CD4-positive, alpha-beta T cell treated with Interleukin-15 for 4 hours (primary cell): ENCODE measurements at places on chromosomes 3 and 15.

DNA sequence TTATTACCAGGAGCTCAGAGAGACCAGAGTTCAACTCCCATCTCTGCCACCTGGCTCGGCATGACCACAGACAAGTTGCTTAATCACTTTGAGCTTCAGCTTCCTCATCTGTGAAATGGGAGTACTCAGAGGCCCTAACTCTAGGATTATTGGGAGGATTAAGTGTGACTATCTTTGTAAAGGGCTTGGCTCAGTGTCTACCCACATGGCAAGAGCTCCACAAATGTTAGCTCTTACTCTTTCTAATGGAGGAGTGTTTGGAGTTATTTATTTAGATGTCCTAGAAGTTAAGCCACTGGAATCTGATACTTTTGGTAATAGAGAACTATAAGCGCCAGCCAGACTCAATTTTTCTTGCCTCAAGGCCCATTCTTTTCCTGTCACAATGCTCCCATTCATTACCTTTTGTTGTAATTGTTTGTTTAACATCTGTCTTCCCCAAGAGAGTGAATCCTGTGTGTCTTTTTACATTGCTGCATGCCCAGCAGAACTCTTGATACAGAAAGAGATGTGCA is 12.3 kb upstream of the LMCD1 start:
- no peak for DNase-seq

- no peak for DNase-seq
These were observed 74.6 kb downstream of the ITGB5 start for GRCh38 chr3:124812291-124813265.

DNA sequence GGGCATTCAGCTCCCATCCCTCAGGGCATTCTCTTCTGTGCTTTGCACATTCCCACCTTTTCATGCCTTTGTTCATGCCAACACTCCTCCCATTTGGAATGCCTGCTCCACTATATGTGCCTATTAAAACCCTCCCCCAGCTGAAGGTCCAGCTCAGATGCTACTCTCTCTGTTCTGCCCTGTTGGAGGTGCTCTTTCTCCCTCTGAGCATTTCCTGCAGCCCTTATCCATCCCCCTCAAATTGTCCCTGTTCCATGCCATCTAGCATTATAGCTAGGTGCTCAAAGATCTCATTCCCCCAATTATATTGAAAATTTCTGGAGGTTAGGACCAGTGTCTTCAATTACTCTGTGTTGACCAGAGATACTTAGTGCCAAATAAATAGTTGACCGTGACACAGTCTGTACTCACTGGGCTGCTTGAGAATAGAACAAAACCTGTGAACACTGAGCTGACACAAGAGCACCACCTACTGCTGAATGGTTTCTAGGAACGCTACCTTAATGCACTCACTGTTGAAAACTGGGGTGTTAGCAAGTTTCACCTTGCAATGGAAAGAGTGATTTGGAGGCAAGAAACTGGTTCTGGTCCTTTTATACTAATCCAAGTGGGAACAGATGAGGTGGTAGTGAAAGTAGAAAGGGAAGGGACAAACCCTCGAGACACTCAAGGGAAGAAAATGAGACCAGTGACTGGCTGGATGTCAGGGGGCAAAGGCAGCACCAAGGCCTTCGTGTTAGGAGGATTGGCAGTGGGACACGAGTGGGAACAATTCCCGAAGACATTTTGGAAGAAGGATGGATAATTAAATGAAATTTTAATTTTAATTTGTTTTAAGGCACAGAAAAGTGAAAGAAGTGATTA is 289.8 kb upstream of the ROPN1 start:
- no peak for DNase-seq

DNA sequence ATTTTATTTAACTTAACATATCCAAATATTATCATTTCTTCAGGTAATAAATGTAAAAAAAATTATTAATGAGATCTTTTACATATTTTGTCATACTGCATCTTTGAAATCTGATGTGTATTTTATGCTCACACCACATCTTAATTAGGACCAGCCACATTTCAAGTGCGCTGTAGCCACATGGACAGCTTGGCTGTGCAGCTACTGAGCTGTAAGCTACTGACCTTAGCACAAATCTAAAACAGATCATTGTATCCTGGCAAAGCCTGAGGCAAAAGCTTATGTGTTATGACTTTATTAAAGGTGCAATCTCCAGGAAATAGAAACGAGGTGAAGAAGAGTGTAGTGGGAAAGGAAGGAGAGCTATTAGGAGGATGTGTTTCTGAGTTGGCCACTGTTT is 126.7 kb upstream of the UBE2E2 start:
- DNase-seq: no peak

GRCh38 chr3:61768284-61769037 is 207.1 kb downstream of the PTPRG start:
- no peak for DNase-seq

GRCh38 chr3:24591661-24592555 is 97.3 kb upstream of the THRB start:
- DNase-seq: no peak

- DNase-seq: no peak
These were observed 62.6 kb downstream of the FSIP1 start for GRCh38 chr15:39720081-39720480.

- peak; percentile 59 for DNase-seq
These were observed 35.7 kb downstream of the NGRN start for GRCh38 chr15:90300988-90301706.

DNA sequence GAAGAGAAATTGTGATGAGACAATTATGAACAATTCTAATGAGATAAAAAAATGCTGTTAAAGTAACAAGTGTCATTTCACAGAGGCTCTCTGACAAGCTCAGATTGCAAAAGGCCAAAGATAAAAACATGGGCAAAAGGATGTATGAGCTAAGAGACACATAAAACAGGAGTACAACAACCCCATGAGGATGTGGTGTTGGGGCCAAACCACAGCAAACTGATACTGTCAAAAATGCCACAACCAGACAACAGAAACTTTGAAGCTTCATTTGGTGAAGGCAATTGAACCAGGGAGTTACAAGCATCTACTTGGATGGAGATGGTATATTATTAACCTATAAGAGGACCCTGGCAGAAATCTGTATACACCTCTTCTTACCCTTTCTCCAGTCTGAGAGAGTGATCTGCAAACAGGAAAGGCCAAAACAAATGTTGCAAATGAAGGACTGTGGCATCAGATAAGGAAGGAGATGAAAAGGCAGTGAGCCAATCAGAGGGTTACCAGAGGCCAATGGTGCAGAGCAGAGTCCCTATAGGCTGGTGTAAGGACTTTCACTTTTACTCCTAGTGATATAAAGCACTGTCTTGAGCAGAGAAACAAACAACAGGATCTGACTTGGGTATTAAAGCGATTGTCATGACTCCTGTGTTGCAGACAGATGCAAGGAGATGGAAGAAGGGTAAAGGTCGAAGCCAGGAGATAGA is 659.0 kb downstream of the NTRK3 start:
- peak; percentile 18 for DNase-seq

DNA sequence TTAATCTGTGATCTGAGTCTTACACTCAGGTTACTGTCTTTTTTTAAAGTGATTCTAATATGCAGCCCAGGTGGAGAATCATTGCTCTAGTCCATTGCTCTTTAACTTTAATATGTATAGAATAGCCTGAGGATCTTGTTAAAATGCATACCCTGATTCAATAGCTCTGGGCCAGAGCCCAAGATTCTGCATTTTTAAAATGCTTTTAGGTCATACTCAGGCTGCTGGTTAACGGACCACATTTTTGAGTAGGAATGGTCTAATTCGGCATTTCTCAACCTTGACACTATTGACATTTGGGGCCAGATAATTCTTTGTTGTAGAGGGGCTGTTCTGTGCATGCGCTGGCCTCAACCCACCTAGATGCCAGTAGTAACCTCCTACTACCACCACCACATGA is 20.9 kb upstream of the FSTL1 start:
- no peak for DNase-seq

- DNase-seq: no peak
These were observed 991.2 kb downstream of the TUSC7 start for GRCh38 chr3:117700573-117701360.

GRCh38 chr3:193978030-193978429 is 157.9 kb upstream of the HES1 start:
- no peak for DNase-seq
